Tibial artery (tissue), 4 donors: ENCODE measurements at places on chromosomes 1 and 21.

DNA sequence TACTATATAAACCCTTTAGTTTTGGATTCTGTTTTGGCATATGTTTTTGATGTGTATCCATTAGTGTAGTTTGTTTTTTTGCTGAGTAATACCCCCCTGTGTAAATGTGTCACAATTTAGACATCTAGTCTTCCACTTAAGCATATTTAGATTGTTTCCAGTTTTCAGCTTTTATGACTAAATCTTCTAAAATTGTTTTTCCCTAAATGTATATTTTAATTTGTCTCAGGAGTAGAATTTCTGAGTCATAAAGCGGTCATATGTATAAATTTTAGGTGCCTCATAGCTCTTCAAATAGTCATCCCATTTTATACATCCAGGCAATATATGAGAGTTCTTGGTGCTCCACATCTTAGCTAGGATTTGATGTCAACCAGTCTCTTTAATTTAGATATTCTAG, 1348.0 kb downstream of the MRPL39 start:
- DNase-seq, result no peak

DNA sequence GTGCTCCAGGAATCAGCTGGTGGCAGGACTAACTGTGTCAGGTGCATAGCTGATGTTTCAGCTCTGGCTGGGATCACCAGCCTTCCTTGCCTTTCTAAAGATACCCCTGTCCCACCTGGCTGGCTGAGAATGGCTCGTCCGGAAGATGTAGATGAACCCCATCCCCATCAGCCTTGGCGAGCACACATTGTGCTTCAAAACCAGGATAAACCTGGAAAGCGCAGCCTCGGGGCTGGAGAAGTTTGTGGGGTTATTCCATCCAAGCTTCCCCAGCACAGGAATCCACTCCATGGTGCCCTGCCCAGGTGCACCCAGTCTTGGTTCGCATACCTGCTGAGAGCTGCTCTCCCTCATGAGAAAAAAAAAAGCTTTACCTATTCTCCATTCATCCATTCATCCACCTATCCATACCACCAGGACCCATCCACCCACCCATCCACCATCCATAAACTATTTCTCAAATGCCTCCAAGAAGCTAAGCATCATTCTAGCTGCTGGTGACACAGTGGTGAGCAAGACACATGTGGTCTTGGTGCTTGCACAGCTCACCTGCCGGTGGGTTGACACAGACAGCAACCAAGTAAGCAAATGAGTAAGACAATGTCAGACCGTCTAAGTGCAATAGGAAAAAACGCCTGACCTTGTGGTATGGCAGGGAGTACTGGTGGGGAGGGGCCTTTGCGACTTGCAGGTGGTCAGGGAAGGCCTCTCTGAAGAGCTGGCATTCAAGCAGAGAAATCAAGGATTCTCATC, 94.0 kb downstream of the DMRTB1 start:
- no peak for DNase-seq

- peak; percentile 63 for DNase-seq
Observed at GRCh38 chr1:234923626-234924025, 205.0 kb downstream of the TOMM20 start.

- peak; percentile 3 for DNase-seq
Observed at GRCh38 chr1:227899141-227899819, 48.5 kb downstream of the WNT9A start.

GRCh38 chr1:243457363-243457982, 201.6 kb downstream of the SDCCAG8 start:
- no peak for DNase-seq

DNA sequence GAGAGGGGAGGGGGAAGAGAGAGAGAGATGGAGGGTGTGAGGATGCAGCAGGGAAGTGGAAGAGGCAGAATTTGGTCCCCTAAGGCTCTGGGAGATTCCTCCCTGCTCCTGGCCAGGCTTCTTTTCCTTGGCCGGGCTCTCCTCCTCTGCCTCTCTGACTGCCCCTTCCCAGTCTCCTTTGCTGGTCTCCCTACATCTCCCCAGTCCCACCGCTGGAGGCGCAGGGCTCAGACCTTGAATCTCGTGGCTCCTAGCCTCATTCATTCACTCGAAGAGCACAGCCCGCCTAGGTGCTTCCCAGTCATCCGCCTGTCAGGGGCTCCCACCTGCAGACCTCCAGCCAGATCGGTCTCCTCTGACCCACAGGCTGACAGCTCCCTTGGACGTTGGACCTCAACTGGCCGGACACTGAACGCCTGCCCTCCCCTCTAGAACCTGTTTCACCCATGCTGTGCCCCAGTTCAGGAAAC, 76.5 kb downstream of the VWA5B1 start:
- no peak for DNase-seq

DNA sequence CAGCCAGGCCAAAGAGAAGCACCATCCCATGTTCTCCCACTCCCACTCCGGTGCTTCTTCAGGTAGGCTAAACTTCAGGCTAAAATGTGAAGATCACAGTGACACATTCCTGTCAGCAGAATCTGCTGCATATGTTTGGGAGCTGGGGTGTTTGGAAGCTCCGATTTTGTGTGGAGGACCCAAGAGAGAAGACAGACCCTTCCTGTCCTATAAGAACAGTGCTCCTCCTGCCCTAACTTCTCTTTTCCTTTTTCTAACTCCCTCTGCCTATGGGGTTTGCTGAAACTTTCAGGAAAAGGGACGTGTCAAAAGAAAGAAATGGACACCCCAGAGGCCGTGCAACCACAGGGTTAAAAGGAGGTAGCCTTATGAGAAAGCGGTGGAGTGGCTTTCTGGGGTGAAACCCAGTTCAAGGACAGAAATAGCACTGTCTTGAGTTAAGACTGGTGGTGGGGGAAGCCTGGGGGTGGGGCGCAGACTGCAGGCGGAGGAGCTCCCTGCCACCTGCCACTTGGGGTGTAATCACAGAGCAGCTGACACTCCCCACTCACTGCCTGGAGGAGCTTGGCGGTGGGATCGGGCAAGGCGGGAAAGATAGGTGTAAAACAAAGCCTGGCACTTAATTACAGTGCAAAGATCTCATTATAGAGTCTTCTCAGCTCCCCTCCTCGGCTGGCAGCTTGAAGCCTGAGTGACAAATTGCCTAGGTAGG, 645 bp upstream of the TLR5 start:
- no peak for DNase-seq

DNA sequence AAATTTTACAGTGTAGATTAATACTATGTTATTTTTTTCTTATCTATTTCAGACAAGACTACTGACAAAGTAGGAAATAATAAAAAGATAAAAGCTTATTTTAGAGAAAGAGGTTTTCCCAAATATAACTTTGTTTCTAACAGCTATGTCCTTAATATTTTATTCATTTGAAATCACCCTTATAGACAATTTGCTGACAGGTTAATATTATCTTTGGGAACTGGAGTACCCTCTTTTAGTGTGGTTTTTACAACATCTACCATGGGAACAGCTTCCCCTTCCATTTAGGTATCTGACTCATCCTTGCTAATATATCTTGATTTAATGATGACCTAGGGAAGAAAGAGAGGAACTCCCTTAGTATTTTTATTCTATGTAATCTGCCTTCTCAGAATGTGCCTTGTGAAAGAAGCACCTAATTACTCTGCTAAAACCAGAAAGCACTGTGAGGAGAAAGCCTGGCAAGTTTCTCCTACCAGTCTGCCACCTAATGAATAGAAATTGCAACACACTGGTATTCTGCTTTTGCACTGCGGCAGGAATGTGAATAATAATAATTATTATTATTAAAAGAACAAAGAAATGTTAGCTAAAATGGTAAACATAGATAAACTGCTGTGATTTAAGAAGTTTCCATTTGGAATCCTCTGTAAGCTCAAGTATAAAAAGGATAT, 192.8 kb downstream of the PDE4B start:
- DNase-seq, result no peak

DNA sequence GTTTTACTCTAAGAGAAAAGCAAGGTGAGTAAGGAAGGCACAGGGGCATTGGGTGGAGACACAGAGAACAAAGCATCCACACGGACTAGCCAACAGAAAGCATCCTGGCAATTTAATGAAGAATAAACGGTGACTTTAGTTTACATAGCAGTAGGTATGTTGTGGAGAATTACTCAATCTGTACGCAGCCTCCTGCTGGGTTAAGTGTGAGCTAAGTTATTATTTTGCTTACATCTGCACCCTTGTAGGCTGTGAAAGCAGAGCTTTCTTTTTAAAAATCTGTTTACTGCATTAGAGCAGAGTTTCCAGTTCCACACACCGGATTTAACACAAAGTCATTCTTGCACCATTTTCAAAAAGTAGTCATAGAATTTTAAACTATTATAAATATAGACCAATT, 144.5 kb downstream of the AKT3 start:
- no peak for DNase-seq

- no peak for DNase-seq
Observed at GRCh38 chr1:67680486-67680885, 4.5 kb upstream of the GADD45A start.

DNA sequence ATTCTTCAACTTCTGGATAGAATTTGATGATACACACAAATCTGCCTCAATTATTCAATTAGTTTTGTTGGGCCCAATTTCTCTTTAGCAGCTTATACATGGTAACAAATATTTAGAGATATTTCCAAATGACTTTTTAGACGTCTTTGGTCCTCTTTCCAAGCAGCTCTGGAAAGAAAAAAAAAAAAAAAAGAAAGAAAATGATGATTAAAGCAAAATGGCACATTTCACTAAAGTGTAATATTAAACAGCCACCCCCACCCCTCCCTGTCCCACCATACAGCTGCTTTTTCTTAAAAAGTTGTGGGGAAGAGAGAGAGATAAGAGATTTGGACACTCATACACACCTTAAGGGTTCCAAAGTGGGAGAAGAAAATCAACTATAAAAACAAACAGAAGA, 977 bp downstream of the METTL18 start:
- no peak for DNase-seq

- DNase-seq, result no peak
Observed at GRCh38 chr1:218425647-218426342, 80.7 kb downstream of the TGFB2 start.

DNA sequence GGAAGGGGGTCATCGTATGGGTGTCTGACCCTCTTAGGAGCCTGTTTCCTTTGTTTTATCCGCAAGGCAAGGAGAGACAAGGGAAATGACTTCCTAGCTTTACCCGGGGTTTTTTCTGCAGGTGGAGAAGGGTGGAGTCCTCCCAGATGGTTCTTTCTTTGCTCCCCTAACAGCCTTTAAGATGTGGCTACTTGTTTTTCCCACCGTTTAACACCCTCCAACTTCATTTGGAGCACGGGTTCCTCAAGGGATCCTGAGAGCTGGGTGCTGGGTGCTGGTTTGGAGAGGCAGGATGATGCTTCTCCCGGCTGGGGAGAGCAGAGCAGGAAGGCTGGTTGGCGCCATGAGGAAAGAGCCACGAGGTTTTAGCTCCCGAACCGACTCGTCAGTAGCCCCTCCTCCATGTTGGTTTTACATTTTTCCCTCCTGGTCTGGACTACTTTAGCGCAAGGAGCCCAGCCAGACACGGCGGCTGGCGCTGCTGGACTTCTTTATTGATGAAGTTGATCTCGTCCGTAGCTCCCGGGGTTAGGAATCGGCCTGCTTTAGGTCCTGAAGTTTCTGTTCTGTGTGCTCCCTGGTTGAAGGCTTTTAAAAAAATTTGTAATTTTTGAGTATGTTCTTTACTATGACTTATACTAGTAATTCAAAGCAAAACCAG, 1.4 kb downstream of the UCK2 start:
- peak; percentile 27 for DNase-seq

- DNase-seq, result no peak
Observed at GRCh38 chr1:94989398-94989797, 62.5 kb upstream of the CNN3 start.

GRCh38 chr1:81877940-81878339, 77.2 kb downstream of the ADGRL2 start:
- no peak for DNase-seq

DNA sequence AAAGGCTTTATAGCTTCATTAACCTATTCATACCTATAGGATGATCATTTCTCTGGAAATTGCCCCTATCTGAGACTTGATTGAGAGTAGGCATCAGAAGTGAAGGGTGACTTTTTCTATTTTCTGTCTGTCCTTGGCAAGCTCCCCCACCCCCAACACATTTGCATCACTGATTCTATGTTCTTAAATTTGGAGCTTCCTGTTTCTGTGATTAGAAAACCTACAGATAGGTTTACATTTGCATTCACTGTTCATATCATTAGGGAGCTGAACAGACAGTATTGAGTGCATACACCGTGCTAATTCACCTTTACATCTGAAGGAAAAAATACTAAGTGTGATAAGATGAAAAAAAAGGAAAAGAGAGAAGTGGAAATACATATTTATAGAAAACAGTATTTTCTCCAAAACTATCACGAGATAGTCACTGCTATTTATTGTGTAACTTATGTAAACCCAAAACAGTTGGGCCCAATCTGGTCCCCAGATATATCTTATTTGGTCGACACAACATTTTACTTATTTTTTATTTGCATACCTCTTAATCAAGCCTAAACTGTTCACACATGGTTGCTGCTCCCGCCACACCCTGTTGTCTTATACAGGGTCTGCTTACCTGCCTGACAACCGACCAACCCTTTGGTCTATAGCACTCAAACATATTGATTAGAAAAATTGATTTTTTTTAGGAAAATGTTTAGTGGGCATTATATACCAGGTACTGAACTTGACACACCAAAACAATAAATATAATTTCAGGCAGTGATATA, 218.8 kb downstream of the NTNG1 start:
- DNase-seq, result no peak

- no peak for DNase-seq
Observed at GRCh38 chr1:14810595-14811361, 212.3 kb downstream of the KAZN start.

DNA sequence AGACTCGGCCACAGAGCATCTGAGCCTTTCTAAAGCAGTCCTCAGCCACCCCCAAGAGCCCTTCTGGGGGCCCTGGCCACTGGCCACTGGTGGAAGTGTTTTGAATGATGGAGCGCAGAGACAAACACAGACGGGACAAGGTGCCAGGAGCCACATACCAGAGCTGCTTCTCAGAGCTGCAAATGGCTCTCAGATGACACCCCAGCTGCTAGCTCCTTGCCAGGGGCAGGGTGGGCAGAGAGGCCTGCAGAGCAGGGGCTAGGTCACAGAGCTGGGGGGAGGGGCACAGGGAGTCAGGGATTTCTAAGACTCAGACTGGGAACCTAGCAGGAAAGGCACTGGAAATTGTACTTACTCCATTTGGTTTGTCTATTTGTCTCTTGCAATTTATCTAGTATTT, 30.4 kb downstream of the KCNN3 start:
- DNase-seq, result no peak

DNA sequence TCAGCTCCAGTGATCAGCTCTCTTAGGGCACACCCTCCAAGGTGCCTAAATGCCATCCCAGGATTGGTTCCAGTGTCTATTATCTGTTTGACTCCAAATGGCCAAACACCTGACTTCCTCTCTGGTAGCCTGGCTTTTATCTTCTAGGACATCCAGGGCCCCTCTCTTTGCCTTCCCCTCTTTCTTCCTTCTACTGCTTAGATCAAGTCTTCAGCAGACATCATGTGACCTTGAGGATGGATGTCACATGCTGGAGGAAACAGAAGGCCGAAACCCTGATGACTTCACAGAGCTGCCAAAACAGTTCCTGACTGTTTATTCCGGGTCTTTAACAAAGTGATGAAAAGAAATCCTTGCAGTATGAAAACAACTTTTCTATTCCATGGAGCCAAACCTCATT, 24.4 kb upstream of the WDR26 start:
- no peak for DNase-seq

- no peak for DNase-seq
Observed at GRCh38 chr1:22545141-22545540, 18.1 kb upstream of the EPHA8 start.
